IgD-negative memory B cell (primary cell): ENCODE measurements at places on chromosomes 2 and 18. TPM values are rescaled to one million over a fixed set of nuclear protein-coding genes. Genes with fewer than 3 reads are reported as not detected.

CLEC4F gene
- polyA plus RNA-seq = not detected

KLHL29 gene
- polyA plus RNA-seq = 0.11 TPM

SNORC gene
- not detected for polyA plus RNA-seq

SLC4A5 gene
- polyA plus RNA-seq = 1.2 TPM

ATP6V1C2 gene
- polyA plus RNA-seq = 0.30 TPM

MLPH gene
- not detected for polyA plus RNA-seq

GPBAR1 gene
- 0.64 TPM for polyA plus RNA-seq

ZNF385B gene
- not detected for polyA plus RNA-seq

IL1RL1 gene
- polyA plus RNA-seq = not detected
